Caudate nucleus (tissue), 63 donors: ENCODE measurements at places on chromosomes 3 and 15.
A peak's percentile ranks its signal among the peaks of the same experiment; 100 is the strongest.

- DNase-seq = no peak
Observed at GRCh38 chr15:92034227-92034626, 180.7 kb downstream of the SLCO3A1 start.

DNA sequence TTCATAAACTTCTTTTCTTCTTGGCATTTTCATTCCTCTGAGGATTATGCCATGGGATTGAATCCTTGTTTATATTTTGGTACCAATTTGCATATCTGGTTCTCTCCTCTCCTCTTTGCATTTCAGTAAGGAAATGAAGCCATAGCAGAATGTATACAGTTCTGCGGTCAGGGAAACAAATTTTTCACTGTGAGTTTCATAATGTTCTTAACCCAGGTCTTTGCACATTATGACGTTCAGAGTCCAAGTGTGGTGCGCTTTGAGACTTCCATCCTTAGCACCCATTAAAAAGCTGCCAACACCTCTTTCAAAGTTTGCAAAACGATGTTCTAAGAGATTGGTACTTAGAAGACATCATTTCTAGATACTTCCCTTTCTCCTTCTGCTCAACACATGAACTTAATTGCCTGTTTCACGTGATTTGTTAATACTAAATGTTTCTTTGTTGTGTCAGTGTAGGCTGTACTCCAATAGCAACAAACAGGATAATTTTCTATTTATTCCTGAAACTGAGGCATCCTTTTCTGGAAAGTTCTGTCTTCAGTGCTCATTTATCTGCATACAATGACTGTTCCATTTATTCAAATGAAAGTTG, 953.1 kb upstream of the NR2F2 start:
- DNase-seq = no peak

DNA sequence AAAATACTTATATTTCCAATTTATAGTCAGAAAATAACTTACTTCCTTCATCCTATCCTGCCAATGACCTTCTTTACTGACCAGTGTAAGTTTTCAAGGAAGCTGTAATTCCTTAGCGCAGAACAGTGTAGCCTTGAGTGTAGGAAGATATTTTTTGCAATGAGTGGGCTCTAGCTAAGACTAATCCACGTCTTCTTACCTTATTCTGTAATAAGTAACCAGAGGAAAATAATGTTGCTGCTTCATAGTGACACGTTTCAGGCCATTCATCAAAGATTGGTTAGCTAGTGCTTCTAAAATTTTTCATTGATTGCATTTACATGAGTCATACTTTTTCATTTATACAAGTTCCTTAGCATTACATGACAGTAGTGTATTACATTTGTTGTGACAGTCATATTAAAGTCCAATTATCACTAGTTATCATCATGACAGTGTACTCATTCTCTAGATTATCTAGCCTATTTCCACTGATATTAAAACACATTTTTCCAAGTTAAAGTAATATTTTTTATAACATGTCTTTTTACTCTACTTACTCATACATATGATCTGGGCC, 403.8 kb upstream of the EPHA3 start:
- DNase-seq = no peak

DNA sequence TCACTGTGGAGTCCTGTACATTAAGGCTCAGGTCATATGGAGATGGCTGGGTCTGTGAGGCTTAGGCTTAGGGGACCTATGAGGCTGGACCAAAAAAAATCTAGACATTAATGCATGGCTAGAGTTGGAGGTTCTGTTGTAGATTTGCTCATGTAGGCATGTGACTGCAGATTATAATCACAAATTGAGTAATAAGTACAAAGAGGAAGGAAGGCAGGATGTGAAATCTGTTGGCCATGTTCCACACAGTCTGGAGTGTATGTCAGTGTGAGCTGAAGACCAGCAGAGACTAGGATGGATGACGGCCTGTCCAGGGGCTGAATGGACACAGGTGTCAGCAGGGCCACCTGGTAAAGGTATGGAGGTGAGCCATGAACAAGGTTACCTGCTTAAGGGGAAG, at the start of gene ST3GAL6:
ST3GAL6 (plus strand) TSS at position 265 of the 400 bp plus-strand sequence. CDS start 5,101 bp downstream, outside the sequence.
- no peak for DNase-seq

- no peak for DNase-seq
Observed at GRCh38 chr3:122415762-122416654, at the start of gene WDR5B. WDR5B (minus strand) TSS chr3:122416062; CDS start chr3:122415528, 534 bp downstream.

DNA sequence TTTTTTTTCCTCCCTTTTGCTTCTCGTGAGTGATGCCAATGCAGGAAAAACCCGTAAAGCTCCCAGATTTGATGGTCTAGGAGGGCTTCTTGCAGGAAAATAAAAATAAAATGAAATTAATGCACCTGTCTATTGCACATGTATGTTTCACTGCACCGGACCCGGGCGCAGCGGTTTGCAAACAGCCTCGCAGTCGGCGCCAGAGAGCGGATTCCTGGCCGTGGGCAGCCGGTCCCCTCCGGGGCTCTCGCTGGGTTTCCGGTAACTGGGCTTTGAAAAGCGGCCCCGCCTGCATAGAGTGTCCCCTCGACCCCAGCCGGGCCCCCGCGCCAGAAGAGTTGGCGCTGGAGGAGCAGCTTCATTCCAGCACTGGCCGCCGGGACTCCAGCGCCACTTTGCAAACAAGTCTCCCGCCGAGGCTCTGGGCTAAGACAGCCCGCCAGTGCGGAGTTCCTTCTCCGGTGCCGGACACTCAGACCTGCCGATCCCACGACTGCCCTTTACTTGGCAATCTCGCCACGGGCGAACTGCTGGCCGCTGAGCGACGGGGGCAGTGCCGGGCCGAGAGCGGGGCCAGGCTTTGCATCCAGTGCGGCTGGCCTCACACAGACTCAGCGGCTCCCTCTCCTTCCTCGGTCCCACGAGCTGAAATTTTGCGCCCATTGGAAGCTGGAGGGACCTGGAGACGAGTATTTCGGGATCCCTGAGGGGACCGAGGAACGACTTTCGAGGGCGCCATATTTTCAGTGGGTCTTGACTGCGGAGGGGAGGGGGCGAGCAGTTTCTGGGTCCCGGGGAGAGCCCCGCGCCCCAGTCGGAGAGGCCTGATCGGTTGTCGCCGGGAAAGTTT, 225.9 kb upstream of the C2CD4B start:
- peak; percentile 54 for DNase-seq

DNA sequence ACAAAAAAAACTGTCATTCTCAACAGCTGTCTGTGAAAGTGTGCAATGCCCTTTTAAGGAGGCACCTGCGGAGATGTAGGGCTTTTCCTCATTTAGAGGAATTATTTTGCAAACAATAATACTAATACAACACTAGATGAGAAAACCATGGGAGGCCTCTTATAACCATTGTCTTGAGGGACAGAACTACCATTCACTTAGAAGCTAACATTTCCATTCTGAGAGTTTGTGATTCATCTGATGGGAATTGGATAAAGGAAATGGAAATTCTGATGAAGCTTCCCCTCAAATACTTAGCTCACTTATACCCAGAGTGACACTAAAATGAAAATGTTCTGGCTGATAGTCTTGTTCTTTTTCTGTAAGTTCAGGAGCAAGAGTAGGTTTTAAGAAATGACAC, 147.7 kb downstream of the CADPS start:
- DNase-seq = no peak

DNA sequence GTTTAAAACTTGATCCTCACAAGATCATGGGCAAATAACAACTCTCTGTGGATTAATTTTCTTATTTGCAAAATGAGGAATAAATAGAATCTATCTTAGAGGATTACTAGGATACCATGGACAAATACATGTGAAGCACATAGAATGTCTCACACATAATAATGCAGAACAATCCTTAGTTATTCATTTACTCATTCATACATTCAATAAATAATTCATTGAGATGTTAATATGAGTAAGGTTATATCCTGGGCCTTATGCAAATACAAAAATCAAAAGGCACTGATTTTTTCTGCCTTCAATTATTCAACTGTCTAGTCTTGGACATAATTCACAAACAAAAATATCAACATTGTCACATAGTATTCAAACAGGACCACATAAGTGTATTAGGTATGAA, 654.1 kb downstream of the MECOM start:
- no peak for DNase-seq

DNA sequence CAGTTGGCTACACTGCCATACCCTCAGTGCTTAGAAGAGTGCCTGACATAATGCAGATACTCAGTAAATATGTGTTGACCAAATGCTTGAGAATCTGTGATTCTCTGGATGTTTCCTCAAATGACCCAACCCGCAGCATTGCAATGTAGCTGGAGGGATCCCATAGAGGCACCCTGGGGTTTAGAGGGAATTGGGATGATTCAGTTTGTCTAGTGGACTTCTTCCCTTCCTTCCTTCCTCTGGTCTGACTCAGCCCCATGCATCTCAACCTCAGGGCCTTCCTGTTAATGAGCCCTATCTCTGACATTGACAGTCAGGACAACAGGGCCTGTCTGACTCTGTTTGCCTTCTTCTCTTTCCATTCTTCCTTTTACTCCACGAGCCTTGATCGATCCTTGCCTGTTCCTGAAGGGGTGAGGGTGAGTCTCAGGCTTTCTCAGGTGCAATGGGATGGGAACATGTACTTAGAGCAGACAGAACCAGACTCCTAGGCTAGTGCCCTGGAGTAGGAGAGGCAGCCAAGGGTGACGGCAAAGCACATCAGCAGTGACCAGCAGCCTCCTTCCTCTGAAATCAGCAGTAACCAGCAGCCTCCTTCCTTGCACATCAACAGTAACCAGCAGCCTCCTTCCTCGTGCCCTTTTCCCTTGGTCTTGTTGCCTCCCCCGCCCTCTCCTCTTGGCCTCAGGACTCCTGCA, 78.2 kb downstream of the DGKG start:
- DNase-seq = no peak

- DNase-seq = no peak
Observed at GRCh38 chr3:88742674-88743507, 364.5 kb upstream of the EPHA3 start.
